ENCODE measurements at places on chromosomes 11 and 22.

DNA sequence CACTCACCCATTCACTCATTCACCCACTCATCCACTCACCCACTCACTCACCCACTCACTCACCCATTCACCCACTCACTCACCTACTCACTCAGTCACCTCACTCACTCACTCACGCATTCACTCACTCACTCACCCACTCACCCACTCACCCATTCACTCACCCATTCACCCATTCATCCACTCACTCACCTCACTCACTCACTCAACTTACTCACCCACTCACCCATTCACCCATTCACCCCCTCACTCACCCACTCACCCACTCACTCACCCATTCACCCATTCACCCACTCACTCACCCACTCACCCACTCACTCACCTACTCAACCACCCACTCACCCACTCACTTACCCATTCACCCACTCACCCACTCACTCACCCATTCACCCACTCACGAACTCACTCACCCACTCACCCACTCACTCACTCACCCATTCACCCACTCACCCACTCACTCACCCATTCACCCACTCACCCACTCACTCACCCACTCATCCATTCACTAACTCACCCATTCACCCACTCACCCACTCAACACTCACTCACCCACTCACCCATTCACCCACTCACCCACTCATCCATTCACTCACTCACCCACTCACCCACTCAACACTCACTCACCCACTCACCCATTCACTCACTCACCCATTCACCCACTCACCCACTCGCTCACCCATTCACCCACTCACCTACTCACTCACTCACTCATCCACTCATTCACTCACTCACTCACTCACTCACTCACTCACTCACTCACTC lies 13.7 kb downstream of the MUC5AC start:
- no peak for DNase-seq

DNA sequence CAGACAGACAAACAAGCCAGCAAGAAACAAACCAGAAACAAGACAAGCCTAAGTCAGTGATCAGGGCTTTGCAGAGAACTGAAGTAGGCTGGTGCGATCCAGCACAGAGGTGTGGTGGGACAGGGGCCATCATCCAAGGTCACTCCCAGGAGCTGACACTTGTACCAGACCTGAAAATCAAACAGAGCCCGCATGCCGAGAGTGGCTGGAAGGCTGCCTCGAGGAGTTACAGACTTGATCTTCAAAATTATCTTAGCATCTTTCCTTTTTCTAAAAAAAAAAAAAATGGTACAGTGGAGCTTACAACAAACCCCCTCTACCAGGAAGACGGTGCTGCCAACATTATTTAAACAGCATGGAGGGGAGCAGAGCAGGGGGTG lies 8.8 kb upstream of the SCUBE1 start:
- DNase-seq, result no peak

DNA sequence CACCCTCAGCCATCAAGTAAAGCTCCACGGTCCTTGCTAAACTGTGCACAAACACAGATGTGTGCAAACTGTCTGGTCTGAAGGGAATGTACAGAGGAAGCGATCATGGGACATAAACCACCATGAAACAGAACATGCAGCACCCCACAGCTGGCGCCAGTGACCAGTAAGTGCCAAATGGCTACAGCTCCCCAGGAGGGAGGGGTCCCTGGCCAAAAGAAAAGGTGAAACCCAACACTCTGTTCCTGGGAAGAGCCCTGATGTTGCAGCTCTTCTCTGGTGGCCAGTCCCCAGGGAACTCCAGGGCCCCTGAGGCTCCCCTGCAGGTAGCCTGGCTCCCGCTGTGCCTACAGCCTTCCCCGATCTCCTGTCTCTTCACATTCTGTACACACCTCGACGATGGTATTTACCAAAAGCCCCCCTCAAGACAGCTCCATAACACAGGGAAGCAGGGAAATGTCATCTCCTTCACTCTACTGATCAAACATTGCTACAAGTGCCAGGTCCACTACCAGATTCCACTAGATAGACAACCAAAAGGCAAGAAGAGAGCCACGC lies 2.9 kb downstream of the DGCR6L start:
- DNase-seq, result no peak

DNA sequence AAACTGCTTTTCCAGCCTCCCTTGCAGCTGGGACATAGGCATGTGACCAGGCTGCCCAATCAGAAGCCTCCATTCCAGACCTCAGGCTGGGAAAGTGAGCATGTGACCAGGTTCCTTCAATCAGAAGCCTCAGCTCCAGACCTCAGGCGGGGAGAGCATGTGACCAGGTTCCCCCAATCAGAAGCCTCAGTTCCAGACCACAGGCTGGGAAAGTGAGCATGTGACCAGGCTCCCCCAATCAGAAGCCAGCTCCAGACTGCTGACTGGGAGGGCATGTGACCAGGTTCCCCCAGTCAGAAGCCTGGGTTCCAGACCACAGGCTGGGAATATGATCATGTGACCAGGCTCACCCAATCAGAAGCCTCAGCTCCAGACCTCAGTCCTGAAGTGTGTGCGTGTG lies 11.7 kb upstream of the IL2RB start:
- DNase-seq, result peak; percentile 36

DNA sequence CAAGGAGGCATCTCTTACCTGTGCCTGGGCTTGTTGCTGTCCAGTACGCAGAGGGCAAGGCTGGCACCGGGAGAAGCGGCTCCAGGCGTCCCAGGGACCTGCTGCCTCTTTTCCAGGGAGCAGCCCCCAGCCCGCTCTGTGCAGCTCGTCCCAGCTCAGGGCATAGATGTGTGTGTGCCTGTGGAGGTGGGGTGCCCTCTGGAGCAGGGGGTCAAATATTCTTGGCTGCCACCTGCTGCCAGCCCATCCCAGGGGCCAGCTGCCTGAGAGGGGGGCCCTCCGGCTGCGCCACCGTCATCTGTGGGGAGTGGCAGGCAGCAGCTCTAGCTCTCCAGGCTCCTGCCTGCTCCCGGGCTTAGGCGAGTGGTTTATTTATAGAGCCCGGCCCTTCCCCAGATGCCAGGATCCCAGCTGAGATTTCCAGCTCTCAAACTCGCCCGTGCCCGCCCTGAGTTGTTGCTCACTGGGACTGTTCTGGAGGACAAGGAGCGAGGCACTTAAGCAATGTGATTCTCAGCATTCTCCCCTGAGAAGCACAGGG lies 87.5 kb downstream of the RTL6 start:
- DNase-seq, result no peak

- DNase-seq, result no peak
These were observed 33.1 kb downstream of the LRFN4 start for GRCh38 chr11:66889960-66890359.

- DNase-seq, result no peak
These were observed 132.7 kb downstream of the FAT3 start for GRCh38 chr11:92357344-92357743.

DNA sequence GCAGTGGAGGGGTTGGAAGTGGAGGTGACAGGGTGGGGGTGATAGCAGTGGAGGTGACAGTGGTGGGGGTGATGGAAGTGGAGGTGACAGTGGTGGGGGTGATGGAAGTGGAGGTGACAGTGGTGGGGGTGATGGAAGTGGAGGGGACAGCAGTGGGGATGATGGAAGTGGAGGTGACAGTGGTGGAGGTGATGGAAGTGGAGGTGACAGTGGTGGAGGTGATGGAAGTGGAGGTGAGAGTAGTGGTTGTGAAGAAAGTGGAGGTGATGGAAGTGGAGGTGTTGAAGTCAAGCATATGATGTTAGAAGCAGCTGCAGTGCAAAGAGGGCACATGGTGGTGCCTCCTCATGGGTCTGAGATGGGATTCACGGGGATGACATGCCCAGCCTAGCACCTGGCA lies 141.5 kb downstream of the CACNA1I start:
- DNase-seq, result no peak

DNA sequence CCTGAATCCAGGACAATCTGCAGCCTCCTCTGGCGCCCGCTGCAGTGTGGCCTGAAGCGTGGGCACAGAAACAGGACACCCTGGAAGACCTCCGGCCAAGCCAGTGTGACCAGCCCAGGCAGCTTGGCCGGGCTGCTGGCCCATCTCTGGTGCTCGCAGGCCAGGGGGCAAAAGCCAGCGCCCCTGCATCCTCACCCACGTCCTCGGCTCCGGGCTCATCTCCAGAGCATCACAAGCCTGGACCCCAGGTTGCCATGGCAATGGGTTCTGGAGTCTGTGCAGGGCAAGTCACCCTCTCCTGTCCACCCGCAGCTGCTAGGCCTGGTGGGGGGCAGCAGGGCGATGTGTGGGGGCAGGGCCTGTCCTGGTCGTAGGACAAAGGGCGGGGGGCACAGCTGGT lies 9.3 kb upstream of the PDGFB start:
- no peak for DNase-seq

- DNase-seq, result no peak
These were observed 1.1 kb upstream of the TTLL8 start for GRCh38 chr22:50058906-50059880.

GRCh38 chr11:64348383-64349024 lies 8.5 kb downstream of the CCDC88B start:
- DNase-seq, result no peak

DNA sequence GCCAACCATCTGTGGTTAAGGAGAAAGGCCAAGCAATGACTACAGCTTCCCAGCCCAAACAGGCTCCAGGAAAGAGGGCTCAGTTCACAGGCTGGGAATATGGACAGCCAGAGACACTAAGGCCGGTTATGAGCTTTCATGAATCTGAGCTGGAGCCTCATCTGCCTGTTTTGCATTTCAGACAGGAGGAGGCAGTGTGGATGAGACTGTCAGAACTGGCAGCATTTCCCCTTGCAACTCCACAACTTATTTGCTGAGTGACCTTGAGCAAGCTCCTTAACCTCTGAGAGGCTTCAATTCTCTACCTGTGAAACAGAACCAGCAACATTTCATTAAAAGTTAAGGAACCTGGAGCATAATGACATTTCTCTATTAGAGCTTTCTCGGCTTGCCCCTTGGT lies 264.0 kb downstream of the ETS1 start:
- no peak for DNase-seq

DNA sequence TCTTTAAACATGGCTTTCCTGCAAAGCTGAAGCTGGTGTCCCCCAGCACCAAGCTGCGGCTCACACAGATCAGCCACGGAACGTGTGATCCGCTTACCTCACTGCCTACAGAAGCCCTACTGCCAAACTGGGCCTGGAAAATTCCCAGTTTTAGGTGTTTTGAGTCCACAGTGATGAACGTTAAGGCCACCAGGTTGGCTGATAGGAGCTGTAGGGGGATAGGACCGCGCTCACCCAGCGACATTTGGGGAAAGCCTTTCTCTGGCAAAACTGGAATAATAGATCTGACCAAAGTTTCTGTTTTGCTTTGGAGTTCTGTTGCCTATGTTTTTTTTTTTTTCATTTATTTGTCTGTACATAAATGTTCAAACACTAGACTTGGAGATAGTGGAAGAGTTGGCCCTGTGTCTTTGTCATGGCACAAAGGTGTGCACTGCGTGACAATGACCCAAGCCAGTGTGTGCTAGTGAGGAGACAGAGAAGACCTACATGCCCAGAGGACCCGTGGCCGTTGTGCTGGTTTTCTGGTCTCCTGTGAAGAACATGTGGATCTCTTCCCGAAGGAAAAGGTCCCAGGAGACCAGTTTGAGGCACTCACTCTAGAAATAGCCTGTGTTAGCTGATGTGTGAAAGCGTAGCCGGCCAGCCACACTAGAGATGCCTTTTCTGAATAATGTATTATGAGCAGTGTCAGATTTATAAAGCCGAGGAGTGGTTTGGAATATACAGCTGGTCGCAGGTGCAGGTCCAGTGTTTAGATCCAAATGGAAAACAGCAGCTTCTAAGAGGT lies 15.0 kb downstream of the ASPHD2 start:
- no peak for DNase-seq

- DNase-seq, result no peak
These were observed 5.6 kb upstream of the EEF1G start for GRCh38 chr11:62579252-62579651.

GRCh38 chr22:26722159-26722558 lies 64.8 kb downstream of the MIAT start:
- DNase-seq, result no peak

DNA sequence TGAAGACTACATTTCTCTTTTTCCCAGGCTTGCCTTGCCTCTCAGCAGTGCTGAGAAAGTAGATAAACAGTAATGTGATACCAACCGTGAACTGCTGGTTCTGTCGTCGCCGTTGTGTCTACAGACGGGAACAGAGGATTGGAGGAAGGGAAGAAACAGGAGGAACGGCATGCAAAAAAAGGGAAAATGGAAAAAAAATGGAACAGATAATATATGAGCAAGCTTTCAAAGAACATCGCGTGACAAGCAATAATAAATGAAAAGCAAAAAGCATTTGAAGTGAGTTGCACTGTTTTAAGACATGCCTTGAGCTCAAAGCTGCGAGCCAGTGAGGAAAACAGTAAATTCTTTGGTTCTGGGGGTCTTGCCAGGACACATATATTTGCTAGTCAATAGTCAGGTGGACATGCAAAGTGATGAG lies 305.9 kb downstream of the CADM1 start:
- DNase-seq, result no peak

DNA sequence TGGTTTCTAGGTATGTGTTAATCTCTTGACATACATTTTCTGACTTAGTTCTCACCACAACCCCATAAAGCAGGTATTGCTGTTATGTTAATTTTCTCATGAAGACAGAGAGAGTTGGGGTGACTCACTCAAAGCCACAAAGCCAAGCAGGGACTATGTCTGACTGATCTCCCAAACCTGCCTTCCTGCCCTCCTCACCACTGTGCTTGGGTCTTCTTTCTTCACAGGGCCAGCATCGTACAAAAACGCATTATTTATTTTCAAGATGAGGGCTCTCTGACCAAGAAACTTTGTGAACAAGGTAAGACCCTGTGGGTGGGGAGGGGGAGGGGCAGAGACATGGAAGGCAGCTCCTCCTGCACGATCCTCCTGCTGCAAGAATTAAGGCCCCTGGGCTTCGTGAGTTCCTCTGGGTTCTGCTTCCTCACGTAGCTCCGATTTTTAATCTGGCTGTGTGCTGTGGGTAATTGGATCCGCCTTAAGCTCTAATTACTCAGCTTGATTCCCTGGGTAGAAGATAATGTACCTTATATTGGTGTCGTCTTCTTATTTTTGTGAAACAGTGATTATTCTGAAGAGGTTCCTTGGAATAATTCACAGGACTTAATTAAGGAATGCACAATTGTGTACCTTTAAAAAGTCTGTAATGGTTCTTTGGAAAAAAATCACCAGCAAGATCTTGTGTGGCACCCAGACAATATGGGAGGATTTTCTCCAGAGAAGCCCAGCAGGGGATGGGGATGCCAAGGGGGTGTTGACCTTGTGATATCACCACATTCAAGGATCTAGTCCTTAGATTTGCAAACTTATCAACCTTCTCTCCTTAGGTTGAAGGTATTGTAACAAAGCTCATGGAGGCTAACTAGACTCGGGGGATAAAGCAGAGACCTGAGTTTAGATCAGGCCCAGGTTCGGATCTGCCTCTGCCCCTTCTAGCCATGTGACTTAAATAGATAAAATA lies 112.9 kb downstream of the SPON1 start:
- DNase-seq, result peak; percentile 69

- no peak for DNase-seq
These were observed 20.0 kb downstream of the CD6 start for GRCh38 chr11:60991457-60991856.

All from activated naive CD8-positive, alpha-beta T cell treated with anti-CD3 and anti-CD28 coated beads for 36 hours (primary cell).